A549 treated with AZD2906 at 1 μM for 4 hours (cell line): ENCODE measurements at places on chromosomes 7 and 10. TPM values are rescaled to one million over a fixed set of nuclear protein-coding genes. Genes with fewer than 3 reads are reported as not detected.

Gene TACC2
- total RNA-seq: 72.9 to 79.8 TPM (median 76.2 TPM) in 5 replicates

Gene STEAP1
- total RNA-seq: 15.9 to 18.5 TPM (median 16.9 TPM) in 5 replicates

Gene C10orf105
- not detected in 5 replicates for total RNA-seq

Gene ABCA13
- total RNA-seq: 0.03 to 0.07 TPM (median 0.06 TPM) in 5 replicates

Gene MINDY3
- 12.8 to 14.6 TPM (median 14.1 TPM) in 5 replicates for total RNA-seq
